ENCODE measurements at places on chromosomes 6 and 20.

- no peak for DNase-seq
Measured at GRCh38 chr6:11929241-11929835, 82.8 kb upstream of the HIVEP1 start.

DNA sequence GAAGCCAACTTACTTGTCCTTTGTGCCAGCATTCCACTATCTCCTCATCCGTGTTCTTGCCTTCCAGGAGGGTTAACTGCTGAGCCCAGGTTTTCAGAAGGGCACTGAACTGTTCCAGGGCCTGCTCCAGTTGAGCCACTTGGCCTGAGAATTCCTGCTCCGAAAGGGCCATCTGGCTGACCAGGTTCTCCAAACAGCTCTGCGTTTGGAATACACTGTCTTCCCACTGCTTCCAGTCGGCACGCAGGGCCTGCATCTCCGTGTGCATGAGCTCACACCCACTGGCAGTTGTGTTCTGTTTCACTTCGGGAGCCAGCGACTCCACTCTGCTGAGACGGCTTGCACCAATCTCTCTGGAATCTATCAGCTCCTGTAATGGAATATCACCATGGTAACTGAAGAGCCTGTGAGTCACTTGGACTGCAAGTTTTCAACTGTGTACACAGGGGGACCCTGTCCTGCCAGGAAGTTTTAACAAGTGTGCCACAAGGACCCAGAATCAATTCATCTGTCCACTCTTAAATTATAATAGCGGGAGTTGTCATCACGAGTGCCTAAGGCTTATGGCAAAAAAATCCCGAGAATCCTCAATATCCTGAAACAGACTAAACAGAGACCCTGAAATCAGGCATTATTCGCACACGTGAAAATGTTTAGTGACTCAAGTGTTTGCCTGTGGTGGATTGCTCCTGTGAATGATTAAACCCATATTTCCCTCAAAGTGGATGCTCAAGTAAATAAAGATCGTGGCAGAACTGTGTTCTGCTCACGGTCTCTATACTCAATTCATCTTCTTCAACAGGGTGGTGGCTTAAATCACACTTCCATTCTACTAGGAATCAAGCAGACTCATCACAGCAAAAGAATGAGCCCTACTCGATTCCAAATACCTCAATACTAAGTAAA, 255.9 kb downstream of the SYNE1 start:
- DNase-seq = peak; percentile 47

GRCh38 chr6:7324520-7324919, 11.5 kb upstream of the SSR1 start:
- no peak for DNase-seq

DNA sequence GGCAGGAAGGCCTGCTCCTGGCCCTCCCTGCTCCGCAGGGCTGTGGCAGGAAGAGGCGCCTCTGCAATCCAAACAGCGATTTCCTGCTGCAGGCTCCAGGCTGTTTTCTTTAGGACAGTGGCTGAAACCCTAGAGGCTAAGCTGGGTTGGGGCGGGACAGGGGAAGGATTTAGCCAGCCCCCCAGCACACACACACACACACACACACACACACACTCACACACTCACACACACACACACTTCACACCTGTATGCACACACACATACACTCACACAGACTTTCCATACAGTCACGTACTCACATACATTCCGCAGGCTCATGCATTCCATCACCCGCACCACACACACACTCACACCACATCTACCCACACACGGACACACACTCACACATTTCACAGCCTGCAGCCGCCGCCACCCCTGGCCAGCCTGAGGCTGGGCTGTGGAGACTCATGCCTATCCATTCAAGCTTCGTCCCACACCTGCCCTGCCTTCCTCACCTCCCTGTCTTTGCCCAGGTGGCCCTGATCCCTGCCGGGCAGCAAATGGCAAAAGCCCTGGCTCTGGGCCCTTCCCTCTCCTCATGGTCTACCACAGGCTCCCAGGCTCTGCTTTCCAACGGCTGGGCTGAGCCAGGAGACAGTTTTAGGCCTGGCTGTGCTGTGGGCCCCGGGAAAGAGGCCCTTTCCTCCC, 17.9 kb downstream of the MDFI start:
- DNase-seq = no peak

- peak; percentile 81 for DNase-seq
Measured at GRCh38 chr20:36571564-36572504, 1.6 kb upstream of the TGIF2 start.

- no peak for DNase-seq
Measured at GRCh38 chr20:63544241-63544957, 3.1 kb downstream of the SRMS start.

DNA sequence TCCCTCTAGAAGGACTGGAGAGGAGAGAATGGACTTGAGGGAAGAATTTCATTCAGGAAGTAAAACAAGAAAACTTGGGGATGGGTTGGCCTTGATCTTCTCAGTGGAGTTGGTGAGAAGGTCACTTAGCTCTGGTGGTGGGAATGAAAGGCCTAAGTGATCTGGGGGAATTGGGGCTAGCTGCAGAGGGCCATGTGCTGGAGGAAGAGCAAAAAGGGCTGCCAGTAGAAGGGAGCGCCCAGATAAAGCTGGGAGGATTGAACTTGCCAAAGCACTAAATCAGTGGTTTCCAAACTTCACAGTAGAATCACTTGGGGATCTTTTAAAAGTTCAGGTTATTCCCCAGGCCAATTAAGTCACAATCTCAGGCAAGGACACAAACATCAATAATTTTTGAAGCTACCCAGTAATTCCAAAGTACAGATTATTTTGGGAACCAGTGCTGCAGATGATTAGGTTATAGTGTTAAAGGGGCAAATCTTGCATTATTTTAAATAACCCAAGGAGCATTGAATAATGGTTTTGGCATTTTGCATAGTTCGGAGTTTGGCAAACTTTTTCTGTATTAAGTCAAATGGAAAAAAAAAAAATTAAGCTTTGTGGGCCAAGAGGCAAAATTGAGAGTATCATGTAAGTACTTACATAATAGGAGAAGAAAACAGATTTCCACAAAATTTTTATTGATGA, 36.5 kb upstream of the RFPL4B start:
- DNase-seq = no peak

GRCh38 chr20:53611449-53611894, 17.8 kb upstream of the ZNF217 start:
- no peak for DNase-seq

GRCh38 chr20:44711237-44711636, 3.9 kb upstream of the CCN5 start:
- no peak for DNase-seq

GRCh38 chr6:122012578-122012977, 386.9 kb upstream of the HSF2 start:
- DNase-seq = no peak

DNA sequence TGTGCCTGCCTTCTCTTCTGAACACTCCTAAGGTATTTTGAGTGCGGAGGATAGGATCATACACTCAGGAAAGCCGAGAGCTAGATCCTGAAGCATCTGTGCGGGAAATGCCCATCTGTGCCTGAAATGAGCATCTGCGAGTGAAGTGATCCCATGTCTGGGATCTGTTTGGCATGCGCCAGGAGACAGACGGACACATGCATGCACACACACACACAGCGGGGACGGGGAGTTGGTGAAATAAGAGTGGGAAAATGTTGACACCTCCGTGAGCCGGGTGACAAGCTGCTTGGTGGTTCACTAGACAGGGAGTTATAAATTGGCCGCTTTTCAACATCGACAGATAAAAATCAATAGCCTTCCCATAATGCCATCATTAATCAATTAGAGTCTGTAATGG, 13.8 kb downstream of the SYNJ2 start:
- no peak for DNase-seq

GRCh38 chr6:56381801-56382251, 134.4 kb upstream of the COL21A1 start:
- DNase-seq = peak; percentile 61

- DNase-seq = no peak
Measured at GRCh38 chr6:127200114-127200513, 66.5 kb upstream of the RNF146 start.

DNA sequence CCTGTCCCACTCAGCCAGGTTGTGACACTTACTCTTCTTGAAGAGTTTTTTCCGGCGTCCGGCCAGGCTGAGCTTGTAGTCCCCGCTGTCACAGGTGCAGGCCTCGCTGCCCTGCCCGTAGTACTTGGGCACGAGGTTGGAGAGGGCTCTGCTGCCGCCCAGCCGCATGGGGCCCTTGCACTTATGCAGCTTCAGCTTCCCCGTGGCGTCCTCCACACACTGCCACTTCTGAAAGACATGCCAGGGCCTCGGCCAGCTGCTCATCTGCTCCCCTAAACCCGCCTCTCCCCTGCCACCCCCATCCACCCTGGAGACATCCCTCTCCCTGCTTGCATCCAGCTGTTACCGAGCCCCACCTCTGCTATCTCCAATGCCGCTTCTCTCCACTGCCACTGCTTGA, 113.1 kb downstream of the SULF2 start:
- DNase-seq = no peak

GRCh38 chr20:47354714-47355488, 1.6 kb downstream of the ZMYND8 start:
- no peak for DNase-seq
